Spinal cord (tissue), 10 donors: ENCODE measurements at places on chromosomes 16 and 17. TPM values are rescaled to one million over a fixed set of nuclear protein-coding genes. Genes with fewer than 3 reads are reported as not detected.

Gene HOXB5
- total RNA-seq: 2.9 TPM

Gene TNFRSF13B
- total RNA-seq: not detected

Gene GAN
- 16.9 TPM for total RNA-seq

Gene ARHGAP44
- 26.2 TPM for total RNA-seq

Gene ZFP90
- total RNA-seq: 65.6 TPM

Gene RDM1
- total RNA-seq: 1.4 TPM

Gene CTRB2
- not detected for total RNA-seq

Gene LITAFD
- not detected for total RNA-seq

Gene ABCA6
- total RNA-seq: 7.9 TPM

Gene FNDC8
- not detected for total RNA-seq

Gene TP53TG3
- total RNA-seq: not detected

DNA sequence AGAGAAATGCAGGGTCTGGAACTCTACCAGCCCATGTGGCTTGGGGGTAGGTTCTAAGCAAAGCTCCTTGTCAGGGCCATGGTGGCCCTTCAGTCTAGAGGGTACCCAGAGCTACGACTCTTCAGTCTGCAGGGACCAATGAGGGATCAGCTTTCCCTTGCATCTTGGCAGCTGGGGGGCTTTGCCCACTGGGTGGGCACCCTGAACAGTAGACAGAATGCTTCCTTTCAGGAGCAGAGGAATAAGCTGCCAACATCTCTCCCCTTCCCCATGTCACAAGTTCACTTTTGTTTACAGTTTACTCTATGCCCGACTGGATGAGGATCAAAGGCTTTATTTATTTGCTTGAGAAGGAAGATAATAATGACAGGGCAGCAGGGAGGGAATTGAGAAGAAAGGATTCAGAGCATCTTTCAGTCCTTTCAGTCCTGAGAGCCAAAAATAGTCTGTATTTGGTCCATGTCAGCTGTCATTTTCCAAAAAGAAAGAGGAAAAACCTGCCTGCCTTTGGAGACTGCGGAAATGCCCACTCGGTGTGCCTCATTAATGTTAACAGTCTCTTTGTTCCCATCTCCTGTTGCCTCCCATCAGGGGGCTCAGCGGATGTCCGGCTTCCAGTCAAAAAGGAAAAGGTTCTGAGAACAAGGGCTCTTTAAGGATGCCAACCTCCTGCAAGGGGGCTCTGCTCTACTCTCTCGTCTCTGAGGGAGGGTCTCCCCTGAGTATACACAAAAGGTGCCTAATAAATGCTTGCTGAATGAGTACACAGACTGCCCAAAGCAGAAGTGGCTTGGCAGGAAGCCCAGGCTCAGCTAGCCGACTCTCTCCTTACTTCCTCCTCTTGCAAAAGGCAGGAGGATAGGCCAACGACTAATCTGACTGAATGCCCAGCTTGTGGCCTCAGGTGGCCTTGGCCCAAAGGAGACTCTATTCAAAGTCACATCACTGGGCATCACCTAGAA lies 17.1 kb downstream of the TRAF4 start:
- peak; percentile 88 for DNase-seq

- DNase-seq: no peak
Observed at GRCh38 chr17:40935624-40936023, 1.8 kb downstream of the KRT23 start.

DNA sequence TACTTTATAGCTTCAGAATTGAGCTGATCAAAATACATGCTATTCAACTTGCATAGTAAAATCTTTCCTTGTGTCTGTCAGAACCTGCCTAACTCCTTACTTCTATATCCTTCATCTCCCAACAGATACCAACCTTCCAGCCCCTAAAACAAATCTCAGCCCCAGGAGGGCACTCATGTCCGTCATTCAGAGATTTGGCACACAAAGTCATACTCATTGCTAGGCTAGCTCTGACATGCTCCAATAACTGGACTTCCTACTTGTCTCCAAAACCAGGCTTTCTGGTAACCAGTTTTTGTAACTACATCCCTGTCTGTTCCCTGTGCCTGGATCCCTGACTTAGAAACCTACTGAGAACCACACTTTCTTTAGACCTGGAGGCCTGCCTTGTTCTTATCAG lies 37.5 kb upstream of the DHX40 start:
- no peak for DNase-seq

DNA sequence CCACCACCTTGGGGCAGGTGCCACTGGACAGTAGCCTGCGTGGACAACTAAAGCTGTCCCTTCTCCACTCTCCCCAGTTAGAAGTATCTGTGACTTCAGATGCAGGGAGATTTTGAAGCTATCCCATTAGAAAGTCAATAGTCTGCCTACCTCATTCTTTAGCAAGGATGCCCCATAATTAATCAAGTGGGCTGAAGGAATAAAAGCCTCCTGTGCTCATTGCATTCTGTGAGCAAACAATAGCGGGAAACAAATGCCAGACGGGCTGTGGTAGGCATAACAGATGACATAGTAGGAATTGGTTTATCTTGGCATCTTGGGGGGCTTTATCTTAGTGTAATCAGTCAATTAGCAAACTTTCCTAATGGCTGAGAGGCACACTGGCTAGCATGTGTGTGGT lies 96.7 kb upstream of the HSBP1 start:
- DNase-seq: no peak

DNA sequence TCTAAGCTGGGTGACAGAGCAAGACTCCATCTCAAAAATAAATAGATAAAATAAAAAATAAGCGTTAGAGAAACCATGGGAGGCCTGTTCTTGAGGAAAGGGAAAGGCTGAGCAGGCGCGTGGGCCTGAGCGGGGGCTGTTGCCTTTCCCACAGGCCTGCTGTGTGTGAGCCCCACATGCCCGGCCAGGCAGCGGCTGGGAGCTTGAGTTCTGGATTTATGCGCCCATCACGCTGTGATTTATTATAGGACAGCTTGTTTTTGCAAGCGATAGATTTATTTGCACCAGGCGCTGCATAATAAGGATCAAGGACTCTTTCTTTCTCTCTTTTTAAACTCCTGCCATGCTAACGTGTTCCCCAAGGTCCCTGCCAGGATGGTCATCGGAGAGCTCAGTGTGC lies 14.8 kb upstream of the WFDC1 start:
- DNase-seq: peak; percentile 42

DNA sequence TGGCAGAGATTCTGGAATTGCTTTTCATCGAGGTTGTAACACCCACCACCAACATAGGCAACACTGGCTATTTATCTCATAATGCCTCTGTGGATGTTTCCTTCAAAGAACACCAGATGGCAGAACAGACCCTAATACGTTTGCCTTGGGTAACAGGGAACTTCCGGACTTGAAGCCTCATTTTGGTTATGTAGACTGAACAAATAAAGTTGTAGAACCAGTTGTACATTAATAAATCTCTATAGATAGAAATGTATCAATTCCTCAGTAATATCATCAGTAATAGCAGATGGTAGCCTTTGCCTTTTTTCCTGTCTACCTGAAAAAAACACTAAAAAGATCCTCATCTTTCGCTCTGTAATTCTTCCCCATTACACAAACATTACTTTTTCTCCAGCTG lies 25.9 kb upstream of the APOH start:
- peak; percentile 59 for DNase-seq

DNA sequence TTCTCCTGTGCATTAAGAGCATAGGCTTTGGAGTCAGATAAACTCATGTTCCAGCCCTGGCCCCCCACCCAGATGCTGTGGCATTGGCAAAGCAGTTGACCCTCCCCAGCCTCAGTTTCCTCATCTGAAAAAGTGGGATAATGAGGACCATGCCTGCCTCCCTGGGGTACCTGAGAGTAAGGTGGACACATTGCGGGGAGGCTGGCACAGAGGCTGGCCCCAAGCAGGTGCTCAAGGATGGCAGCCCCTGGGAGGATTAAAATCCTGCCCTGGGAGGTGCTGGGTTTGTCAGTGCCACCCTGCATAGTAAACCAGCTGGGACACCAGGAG lies 11.8 kb downstream of the ENPP7 start:
- DNase-seq: no peak

DNA sequence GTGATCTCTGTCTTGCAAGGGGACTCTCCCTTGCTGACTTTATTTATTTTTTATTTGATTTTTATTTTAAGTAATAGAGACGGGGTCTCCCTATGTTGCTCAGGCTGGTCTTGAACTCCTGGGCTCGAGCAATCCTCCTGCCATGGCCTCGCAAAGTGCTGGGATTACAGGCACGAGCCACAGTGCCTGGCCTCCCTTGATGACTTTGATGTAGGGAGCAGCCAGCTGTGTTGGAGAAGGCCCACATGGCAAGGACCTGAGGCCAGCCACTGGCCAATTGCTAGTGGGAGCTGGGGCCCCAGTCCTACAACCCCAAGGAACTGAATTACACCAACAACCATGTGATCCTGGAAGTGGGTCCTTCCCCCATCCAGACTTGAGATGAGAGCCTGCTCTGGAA lies 81.8 kb downstream of the CNGB1 start:
- DNase-seq: no peak

DNA sequence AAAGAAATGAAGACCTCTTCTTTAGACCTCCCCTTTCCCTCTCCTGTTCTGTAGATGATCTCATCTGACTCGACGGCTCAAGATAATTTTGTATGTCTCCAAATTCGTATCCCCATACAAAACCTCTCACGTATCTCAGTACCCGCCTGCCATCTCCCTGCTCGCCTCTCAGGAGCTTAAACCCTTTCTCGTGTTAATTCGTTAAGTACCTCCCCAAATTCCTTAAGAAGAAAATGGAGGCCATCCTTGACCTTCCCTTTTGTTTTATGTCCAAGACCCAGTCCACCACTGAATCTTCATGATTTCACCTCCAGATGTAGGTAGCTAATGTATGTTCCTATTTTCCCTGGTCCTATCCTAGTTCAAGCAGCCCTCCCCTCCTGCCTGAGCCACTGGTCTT lies 41.6 kb downstream of the OR3A1 start:
- no peak for DNase-seq

DNA sequence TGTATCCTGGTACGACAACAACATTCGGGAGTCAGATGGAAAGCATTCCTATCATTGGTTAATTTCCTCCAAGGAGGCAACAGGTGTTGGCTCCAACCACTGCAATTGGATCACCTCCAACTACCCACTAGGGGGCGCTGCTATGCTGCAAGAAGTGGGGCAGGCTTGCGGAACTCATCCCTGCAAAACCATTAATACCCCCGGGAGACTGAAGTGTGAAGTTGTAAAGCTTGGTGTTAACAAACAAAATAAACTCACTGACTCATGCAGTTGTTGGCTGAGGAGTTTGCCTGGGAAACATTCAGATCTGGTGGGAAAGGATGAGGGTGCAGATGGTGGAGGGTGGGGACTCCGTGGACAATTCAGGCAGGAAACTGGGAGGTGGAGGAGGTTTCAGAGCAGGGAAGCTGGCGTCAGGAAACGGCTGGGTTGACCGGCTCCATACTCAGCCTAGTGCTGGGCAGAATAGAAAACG lies 84.9 kb downstream of the HS3ST2 start:
- DNase-seq: peak; percentile 56

- DNase-seq: peak; percentile 65
Observed at GRCh38 chr16:30805370-30806169, 18.6 kb upstream of the ZNF629 start.

- DNase-seq: no peak
Observed at GRCh38 chr16:78072275-78072674, 27.2 kb upstream of the WWOX start.

GRCh38 chr17:64262198-64262999 lies 661 bp downstream of the TEX2 start:
- DNase-seq: peak; percentile 52
